Adipose tissue (tissue), 3 donors: ENCODE measurements at places on chromosomes 6 and 20. TPM values are rescaled to one million over a fixed set of nuclear protein-coding genes. Genes with fewer than 3 reads are reported as not detected.

AFDN gene
- polyA plus RNA-seq, result 45.3 TPM

MBOAT1 gene
- polyA plus RNA-seq, result 3.2 TPM

PLN gene
- polyA plus RNA-seq, result 15.3 TPM

NR2E1 gene
- polyA plus RNA-seq, result not detected

MAP7 gene
- 3.5 TPM for polyA plus RNA-seq

TOP1 gene
- polyA plus RNA-seq, result 11.6 TPM
